SK-N-SH (cell line): ENCODE measurements at places on chromosomes 13 and 19. TPM values are rescaled to one million over a fixed set of nuclear protein-coding genes. Genes with fewer than 3 reads are reported as not detected.

The GIPC3 gene
- 0.20 and 0.26 TPM in 2 replicates for polyA plus RNA-seq

The CGB1 gene
- not detected in 2 replicates for polyA plus RNA-seq

The TSKS gene
- polyA plus RNA-seq, result not detected in 2 replicates

- H3K27ac ChIP-seq, result no peak overlapping the region
- H3K27me3 ChIP-seq, result no peaks in the 10 kb centered on the region
- no peaks in the 10 kb centered on the region for H3K36me3 ChIP-seq
- DNase-seq, result no peak
Measured at GRCh38 chr13:81987159-81987558, 1646.2 kb upstream of the SPRY2 start.

GRCh38 chr13:107730813-107731212 is 484.5 kb downstream of the LIG4 start:
- H3K4me3 ChIP-seq, result no peak overlapping the region
- H3K27ac ChIP-seq, result no peak overlapping the region; the same call in 1 of the 2 replicates
- no peak for DNase-seq
- H3K27me3 ChIP-seq, result no peaks in the 10 kb centered on the region
- H3K36me3 ChIP-seq, result no peaks in the 10 kb centered on the region

GRCh38 chr13:21402586-21403307 is 56.4 kb downstream of the ZDHHC20 start:
- no peak for DNase-seq
- peaks cover 18% of the 10 kb centered on the region for H3K36me3 ChIP-seq
- no peak overlapping the region for H3K27ac ChIP-seq
- peaks cover 28% of the 10 kb centered on the region; the same call in 1 of the 2 replicates for H3K4me1 ChIP-seq
- H3K27me3 ChIP-seq, result no peaks in the 10 kb centered on the region
- H3K4me3 ChIP-seq, result no peak overlapping the region

- H3K4me1 ChIP-seq, result no peaks in the 10 kb centered on the region
- no peak overlapping the region for H3K4me3 ChIP-seq
- H3K36me3 ChIP-seq, result no peaks in the 10 kb centered on the region
- no peaks in the 10 kb centered on the region for H3K27me3 ChIP-seq
- DNase-seq, result no peak
- H3K27ac ChIP-seq, result no peak overlapping the region
Measured at GRCh38 chr13:39129213-39129612, 91.0 kb downstream of the NHLRC3 start.

DNA sequence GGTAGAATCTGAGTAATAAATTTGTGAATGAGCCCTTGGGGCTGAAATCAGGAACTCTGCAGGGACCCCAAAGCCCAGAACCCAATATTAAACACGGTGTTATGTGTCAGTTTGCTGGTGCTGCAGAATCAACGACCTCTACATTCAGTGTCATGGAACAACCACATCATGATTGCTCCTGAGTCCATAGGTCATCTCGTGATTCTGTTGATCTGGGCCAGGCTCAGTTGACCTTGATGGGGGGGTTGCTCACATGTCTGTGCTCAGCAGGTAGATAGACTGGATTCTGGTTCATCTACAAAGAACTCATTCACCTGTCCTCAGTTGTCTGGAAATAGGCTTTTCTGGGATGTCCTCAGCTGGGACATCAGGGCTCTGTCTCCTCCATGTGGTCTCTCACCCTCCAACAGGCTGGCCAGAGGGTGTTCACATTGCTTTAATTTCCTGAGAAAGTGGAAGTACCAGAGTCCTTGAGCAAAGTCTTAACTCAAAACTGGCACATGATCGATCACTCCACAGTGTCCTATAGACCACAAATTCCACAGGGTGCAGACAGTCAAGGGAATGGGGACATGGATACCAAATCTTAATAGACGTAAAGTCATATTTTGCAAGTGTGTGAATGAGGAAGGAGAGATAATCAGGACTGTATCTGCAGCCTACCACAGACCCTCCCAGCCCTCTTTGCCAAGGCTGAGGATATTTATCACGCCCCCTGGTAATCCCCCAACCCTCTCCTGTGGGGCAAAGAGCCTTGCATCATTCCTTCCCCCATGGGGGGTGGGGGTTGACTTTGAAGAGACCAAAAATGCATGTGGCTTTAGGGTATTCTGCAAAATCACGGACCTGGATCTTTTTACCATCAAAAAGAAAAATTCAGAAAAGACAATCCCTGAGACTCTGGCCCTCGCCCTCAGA is 39.3 kb upstream of the IGFL1 start:
- no peak overlapping the region for H3K27ac ChIP-seq
- H3K4me1 ChIP-seq, result peaks cover 9% of the 10 kb centered on the region; the same call in 1 of the 2 replicates
- H3K27me3 ChIP-seq, result no peaks in the 10 kb centered on the region; the same call in 1 of the 2 replicates
- no peaks in the 10 kb centered on the region for H3K36me3 ChIP-seq

DNA sequence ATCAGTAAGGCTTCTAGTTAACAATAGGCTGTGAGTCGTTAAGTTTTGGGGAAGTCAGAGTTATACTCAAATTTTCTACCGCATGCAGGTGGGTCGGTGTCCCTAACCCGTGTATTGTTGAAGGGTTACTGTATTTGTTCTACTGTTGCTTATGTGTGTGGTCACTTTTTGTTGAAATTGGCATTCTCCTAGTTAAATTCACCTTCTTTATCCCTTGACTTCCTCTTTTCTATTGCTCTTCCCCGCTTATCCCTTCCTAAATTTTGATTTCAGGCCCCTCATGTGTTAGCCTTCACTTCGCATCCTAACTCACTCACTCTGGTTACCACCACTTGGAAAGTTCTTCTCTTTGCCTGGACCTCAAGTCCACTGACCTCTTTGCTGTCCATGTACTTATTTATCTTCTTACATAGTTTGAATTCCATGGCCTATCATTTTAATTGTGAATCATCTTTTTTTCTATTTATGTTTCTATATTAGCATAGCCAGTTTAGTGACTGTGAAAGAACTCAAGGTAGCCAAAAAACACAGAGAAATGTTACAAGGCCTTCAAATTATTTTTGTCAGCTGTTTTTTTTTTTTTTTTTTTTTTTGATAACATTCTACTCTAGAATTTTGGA is 52.9 kb downstream of the NDFIP2 start:
- H3K27ac ChIP-seq, result no peak overlapping the region
- no peaks in the 10 kb centered on the region for H3K27me3 ChIP-seq
- peaks cover 20% of the 10 kb centered on the region for H3K36me3 ChIP-seq
- no peaks in the 10 kb centered on the region; the same call in none of the 2 replicates for H3K4me1 ChIP-seq

- no peak overlapping the region for H3K27ac ChIP-seq
- H3K36me3 ChIP-seq, result no peaks in the 10 kb centered on the region
- no peaks in the 10 kb centered on the region for H3K27me3 ChIP-seq
- no peak for DNase-seq
Measured at GRCh38 chr19:2656533-2656932, 46.0 kb downstream of the GNG7 start.

DNA sequence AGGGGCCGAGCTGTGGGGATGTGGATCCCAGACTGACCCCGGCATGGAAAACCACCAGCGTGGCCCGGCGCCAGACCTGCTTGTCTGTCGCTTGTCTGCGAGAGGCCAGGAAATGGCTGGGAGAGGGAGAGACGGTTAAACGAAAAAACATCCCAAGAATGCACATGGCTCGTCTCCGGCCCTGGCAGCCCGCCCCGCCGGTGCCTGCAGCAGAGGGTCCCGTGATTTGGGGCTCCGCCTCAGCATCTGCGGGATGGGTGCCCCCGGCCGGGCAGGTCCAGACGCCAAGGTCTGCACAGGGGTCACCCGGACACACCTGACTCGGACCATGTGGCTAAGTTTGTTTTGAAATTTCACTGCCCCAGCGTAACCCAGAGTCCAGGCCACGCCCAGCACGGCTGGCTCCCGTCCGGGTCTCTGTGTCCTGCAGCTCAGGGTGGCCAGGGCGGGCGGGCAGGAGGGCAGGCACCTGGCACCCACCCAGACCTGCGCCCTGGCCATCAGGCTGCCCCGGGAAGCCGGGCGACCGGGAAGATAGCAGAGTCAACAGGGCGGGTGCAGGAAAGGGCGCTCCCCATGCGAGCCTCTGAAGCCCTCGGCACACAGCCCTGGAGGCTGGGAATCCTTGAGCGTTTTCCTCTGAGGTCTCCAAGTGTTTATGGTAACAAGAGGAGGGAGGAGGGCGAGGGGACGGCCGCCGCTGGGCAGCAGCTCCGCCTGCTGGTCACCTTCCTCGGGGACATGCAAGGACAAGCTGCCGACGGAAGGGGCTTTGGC is 103.2 kb downstream of the GADD45B start:
- DNase-seq, result peak; percentile 90
- no peaks in the 10 kb centered on the region for H3K27me3 ChIP-seq
- peak overlapping the region; percentile 75 for H3K4me3 ChIP-seq
- H3K27ac ChIP-seq, result peak overlapping the region; percentile 86
- no peaks in the 10 kb centered on the region for H3K36me3 ChIP-seq
